ENCODE measurements at places on chromosomes 11 and 22.
A peak's percentile ranks its signal among the peaks of the same experiment; 100 is the strongest.

DNA sequence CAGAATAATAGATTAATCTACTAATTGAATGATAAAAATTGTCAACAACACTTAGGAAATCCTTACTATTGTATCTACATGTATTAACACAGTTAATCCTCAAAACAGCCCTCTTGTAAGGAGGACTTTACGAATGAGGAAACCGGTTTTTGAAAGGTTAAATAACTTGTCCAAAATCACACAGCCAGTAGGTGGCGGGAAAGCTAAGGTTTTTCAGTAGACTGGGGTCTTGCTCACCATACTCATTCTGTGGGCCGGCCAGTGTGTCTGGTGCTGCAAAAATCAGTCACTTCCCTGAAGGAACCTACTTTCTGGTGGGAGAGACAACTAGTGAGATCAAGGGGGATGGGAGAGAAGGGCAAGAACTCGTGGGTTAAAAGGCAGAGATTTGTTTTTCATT lies 3.8 kb downstream of the DCPS start:
- no peak for DNase-seq

DNA sequence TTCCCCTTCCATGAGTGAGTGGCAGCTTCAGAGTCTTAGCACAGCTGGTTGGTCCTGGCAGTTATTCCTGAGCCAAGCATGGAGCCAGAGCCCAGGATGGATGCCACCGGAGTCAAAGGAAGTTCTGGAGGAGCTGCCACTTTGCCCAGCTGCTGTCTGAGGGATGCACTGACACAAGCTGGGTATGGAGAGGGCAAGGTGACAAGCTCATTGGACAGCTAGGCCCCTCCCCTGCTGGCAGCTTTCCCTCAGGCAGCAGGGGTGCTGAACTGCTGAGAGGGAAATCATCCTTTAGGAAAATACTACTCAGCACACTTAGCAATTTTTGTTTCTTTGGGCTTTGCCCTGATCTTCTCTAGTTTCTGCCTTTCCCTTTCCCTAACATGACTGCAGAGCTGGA lies 99.3 kb upstream of the SESN3 start:
- DNase-seq, result no peak

GRCh38 chr22:20569059-20570058 lies 61.9 kb downstream of the MED15 start:
- no peak for DNase-seq

DNA sequence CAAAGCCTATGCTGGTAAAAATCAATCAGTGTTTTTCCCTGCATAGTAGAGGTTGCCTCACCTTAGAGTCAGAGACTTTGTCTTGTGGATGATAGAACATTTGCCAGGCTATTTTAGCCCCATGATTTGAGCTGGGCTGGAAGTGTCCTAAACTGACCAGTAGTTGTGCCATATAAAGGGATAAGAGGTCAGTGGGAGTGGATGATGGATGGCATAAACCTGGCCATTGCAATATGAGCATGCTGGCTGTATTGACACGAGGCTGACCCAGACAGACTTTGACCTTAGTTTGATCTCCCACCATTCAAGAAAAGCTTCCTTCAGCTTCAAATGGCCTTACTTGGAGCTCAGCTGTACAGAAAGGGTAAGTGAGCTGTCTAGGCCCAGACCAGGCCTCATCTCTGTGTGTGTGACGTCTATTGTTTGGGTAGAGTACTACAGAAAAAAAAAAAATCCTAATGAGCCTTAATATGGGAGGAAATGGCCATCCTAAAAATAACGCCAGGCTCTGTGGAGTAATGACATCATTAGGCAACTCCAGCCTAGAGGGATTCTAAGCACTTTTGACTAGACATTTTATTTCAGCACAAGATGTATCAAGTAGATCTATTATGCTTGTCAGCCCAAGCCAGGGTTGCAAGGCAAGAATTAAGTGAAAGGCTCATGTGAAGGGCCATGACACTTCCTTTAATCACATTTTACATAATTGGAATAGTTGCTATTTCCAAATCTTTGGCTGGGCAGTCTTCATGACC lies 51.3 kb upstream of the CADM1 start:
- no peak for DNase-seq

GRCh38 chr11:68077617-68078582 lies 39.1 kb downstream of the TCIRG1 start:
- DNase-seq, result no peak

GRCh38 chr11:8021920-8022319 lies 34.8 kb downstream of the EIF3F start:
- no peak for DNase-seq

- no peak for DNase-seq
These were observed 26.2 kb upstream of the POGLUT3 start for GRCh38 chr11:108524422-108524821.

DNA sequence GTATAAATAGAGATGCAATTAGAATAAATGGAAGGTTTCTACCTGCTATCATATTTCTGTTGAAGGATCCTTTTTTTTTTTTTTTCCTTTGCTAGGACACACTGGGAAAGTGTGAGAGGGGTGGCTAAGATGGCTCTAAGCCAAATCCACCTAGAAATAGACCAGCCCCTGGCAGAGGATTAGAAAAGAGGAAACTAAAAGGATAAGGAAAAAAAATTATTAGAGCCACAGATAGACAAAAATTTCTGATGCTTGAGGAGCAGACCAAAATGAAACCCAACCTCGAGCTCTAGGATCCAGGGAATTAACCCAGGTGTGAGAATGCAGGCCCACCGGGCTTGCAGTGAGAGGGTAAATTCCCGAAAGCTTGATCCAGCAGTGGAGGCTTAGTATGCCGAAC lies 262.3 kb downstream of the CADM1 start:
- no peak for DNase-seq

DNA sequence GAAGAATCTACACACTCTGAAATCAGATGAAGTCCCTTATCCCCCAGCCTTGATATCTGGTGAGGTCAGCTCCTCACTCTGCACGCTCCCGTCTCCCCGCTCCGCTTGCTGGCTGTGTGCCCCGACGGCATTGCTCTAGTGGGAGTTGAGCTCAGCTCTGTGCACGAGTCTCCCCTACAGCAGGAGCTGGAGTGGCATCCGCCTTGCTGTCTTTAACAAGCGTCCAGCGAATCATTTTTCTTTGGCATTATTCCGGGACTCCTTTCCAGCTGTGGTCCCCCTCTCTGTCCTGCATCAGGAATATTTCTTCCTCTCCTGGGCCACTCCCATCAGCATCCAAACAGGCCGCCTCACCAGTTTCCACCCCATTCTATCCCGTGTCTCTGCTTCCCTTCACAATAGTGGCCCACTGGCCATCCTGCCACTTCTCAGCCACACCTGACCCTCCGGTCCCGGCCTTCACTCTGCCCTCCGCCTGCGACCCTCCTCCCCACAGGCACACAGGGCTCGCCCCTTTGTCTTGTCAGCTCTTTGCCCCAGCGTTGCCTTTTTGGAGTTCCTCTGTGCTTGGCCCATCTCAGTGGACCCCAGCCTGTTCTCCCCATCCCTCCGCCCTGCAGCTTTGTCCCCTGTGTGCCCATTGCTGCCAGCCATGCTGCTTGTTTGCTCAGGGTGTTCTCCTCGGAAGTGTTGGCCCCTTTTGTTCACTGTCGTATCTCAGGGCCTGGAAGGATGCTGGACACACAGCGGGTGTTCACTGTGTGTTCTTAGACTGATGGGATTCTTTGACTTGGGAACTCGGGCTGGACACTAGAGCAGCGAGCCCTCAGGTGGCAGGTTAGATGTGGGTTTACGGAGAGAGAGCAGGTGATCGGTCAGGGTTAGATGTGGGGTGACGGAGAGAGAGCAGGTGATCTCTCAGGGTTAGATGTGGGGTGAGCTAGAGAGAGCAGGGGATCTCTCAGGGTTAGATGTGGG lies 441.8 kb downstream of the TBC1D22A start:
- no peak for DNase-seq

DNA sequence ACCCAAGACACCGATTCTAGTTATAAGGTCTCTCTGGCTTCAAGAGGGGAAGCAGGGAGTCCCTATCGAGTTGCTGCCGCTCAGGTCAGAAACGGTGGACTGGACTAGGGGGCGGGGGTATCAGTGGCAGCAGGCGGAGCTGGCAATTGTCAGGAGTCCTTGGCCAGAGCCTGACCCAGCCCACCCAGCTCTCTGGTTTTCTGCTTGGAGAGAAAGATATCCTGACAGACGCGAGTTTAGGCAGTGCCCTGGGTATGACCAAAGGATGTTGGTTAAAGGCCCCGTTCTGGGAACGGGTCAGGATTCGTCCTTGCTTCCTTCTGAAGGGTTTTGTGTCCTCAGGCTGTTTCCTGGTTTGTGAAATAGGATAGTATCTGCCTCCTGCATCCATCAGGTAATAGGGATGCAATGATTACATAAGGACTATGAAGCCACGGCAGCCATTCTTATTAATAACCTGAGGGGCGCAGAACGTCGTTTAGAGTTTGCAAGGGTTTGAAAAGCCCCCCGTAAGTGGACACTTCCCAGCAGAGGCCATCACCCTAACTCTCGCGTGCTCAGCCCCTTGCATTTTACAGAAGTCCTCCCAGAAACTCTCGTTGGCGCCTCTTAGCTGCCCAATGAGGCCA lies 700 bp upstream of the DEPDC5 start:
- DNase-seq, result no peak

- DNase-seq, result no peak
These were observed 16.6 kb downstream of the RTN4RL2 start for GRCh38 chr11:57476757-57477506.

GRCh38 chr22:46602025-46602424 lies 18.2 kb upstream of the GRAMD4 start:
- no peak for DNase-seq

DNA sequence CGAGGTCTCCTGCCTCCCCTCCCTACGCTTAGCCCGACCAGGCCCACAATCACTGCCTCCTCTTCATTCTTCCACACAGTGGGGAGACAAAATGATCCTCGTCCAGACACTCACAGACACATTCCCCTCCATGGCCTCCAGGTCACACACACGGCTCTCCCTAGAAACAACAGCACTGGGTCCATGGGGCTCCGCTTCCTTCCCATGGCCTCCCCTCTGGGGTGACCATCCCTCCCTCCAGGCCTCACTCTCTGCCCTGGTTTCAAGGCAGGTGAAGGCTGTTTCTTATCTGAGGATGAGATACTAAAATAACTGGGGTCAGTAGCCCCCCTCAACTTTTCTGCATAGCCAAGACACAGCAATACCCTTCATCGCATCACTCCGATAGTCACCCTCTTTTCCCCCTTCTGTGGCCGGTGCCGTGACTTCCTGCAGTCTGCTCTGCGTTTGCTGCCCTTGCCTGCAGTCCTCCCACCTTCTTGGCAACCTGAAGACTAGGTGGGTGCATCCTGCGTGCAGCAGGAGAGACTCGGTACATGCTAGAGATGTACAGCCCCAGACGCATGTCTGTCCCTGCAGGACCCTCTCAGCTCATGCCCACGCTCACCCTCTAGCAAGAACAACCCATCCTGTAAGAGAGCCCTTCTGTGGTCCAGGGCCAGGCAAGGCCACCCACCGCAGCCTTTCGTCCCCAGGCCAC lies 55.8 kb downstream of the CD6 start:
- no peak for DNase-seq

DNA sequence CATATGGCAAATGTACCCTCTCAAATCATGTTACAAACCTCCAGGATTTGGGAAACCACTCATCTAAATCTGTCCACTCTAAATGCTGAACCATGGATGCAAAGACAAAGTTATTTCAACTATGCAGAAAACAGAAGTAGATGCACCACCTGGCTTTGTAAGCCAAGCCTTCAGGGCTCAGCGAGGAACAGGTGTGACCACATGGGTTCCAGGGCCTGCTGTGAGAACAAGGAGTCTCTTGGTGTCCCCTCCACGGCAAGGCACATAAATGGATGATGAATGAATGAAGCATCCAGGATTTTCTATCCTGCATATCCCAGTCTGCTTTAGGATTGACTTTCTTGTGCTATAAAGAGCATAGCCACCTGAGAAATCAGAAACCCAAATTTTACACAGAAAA lies 284.5 kb downstream of the LARGE1 start:
- no peak for DNase-seq

DNA sequence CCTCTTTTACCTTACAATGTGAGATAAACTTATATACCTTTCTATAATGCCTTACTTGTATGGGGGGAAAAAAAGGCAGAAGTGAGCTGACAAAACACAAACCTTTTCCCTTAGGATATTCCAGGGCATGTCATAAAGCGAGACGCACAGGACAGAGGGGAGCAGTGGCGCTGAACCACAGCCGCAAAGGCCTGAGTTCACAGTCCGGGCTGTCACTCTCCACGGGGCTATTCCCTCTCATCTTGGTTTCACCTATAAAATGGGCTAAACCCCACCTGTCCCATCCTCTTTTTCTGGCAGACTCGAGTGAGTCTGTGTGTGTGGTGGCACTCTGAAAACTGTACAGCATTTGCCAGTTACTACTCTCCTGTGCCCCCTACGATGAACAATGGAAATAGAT lies 14.4 kb upstream of the FXYD2 start:
- no peak for DNase-seq

GRCh38 chr11:70176940-70177689 lies 26.0 kb upstream of the FADD start:
- peak; percentile 48 for DNase-seq

DNA sequence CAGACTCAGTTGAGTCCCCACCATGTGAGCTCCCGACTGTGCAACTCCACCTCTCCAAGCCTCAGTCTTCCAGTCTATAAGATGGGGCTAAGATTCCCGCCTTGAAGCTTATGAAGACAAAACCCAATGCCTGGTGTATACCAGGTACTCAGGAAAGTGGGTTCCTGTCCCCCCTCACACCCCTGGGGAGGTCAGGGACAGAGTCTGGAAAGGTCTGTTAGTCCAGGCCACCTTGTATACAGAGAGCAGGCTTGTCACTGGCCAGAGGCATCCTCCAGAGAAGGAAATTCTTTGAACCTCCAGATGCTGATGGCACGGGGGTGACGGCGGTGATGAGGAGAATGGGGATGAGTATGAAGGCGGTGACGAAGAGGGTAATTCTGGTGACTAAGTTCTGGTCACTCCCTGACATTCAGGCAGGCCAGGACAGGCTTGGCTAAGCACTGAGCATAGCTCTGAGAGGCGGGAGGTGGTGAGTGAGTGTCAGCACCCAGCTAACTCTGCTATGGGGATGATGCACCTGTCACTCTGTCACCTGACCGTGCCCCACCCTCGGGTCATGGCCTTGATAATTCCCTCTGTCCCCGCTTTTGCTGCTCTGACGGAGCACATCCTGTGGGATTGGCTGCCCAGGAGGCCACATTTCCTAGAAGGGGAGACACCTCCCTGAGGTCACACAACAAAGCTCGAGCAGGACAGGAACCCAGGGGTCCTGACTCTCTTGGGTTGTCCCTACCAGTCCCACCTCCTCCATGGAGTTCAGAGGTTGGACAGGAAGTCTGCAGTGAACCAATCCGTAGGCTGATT lies 30.9 kb upstream of the CSNK1E start:
- DNase-seq, result no peak

- no peak for DNase-seq
These were observed 288.4 kb upstream of the PITPNB start for GRCh38 chr22:28207281-28208030.

- no peak for DNase-seq
These were observed 3.0 kb downstream of the PNPLA2 start for GRCh38 chr11:821512-822371.

DNA sequence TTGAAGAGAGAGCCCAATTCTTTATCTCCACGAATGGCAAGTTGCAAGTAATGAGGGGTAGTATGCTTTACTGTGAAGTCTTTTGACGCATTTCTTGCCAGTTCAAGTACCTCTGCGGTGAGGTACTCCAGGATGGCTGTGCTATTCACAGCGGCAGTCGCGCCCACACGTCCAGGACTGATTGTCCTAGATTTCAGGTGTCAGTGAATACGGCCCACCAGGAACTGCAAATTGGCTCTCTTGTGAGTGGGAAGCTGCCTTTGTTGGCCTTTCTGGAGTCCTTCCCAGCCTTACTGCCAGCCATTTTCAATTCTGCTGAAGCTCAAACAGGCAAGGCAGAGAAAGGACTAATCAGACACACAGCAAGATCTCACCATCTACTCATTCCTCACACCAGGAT lies 8.5 kb downstream of the PPFIA1 start:
- no peak for DNase-seq
